ENCODE measurements at places on chromosomes 7 and 10.

DNA sequence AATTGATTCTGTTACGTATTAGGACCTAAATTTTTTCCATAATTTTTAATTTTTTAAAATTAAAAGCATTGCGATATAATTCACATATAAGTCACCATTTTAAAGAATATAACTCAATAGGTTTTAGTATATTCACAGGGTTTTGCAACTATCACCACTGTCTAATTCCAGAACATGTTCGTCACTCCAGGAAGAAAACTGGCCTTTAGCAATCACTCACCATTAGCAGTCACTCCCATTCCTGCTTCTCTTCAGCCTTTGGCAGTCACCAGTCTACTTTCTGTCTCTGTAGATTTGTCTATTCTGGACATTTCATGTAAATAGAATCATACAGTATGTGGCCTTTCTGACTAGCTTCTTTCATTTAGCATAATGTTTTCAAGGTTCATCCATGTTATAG lies 176.5 kb downstream of the EXOC4 start:
- DNase-seq, result no peak

GRCh38 chr7:24754906-24755506 lies 2.3 kb downstream of the GSDME start:
- DNase-seq, result no peak

DNA sequence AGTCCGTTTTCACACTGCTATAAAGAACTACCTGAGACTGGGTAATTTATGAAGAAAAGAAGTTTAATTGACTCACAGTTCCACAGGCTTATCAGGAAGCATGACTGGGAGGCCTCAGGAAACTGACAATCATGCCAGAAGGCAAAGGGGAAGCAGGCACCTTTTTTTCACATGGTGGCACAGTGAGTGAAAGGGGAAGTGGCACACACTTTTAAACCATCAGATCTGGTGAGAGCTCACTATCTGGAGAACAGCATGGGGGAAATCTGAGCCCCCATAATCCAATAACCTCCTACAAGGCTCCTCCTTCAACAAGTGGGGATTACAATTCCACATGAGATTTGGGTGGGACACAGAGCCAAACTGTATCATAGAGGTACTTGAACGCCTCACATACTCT lies 30.0 kb downstream of the AGR3 start:
- no peak for DNase-seq

GRCh38 chr10:107517811-107518210 lies 353.3 kb upstream of the SORCS1 start:
- no peak for DNase-seq

DNA sequence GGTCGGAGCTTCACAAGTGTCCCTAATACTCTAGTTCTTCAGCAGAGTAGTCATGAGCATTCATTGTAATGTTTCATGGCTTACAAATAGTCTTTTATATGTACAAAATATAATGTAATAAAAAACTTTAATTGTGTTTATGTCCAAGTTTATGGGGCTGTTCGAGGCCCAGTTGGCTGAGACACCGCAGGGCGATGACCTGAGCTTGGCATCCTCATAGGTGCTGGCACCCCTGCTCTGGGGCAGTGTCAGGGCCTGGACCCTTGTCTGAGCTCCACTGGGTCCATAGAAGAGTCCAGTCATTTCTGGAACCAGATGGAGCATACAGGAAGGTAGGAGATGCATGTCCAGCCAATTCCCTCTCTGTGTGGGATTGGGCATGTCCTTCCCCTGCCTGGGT lies 12.9 kb upstream of the ZMIZ1 start:
- no peak for DNase-seq

GRCh38 chr10:43708262-43708661 lies 59.6 kb upstream of the ZNF32 start:
- no peak for DNase-seq

Measured in GM04503 (cell line).